Activated CD8-positive, alpha-beta memory T cell treated with anti-CD3 and anti-CD28 coated beads for 4 hours (primary cell): ENCODE measurements at places on chromosomes 5 and 9.

GRCh38 chr9:121508415-121508814, 8.8 kb upstream of the GGTA1 start:
- DNase-seq = no peak

- no peak for DNase-seq
Measured at GRCh38 chr9:70462300-70462699, 47.8 kb upstream of the KLF9 start.

DNA sequence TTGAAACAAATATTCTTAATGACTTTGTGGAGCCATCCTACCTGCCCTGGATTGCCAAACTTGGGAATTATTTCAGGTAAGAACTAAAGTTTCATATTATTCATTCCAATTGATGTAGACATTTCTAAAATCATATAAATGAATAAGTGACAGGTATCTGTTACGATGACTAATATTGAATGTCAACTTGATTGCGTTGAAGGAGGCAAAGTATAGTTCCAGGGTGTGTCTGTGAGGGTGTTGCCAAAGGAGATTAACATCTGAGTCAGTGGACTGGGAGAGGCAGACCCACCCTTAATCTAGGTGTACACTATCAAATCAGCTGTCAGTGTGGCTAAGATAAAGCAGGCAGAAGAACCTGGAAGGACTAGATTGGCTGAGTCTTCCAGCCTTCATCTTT, 1688.4 kb upstream of the CDH9 start:
- no peak for DNase-seq

- DNase-seq = no peak
Measured at GRCh38 chr5:56981548-56982315, 29.8 kb upstream of the MIER3 start.

DNA sequence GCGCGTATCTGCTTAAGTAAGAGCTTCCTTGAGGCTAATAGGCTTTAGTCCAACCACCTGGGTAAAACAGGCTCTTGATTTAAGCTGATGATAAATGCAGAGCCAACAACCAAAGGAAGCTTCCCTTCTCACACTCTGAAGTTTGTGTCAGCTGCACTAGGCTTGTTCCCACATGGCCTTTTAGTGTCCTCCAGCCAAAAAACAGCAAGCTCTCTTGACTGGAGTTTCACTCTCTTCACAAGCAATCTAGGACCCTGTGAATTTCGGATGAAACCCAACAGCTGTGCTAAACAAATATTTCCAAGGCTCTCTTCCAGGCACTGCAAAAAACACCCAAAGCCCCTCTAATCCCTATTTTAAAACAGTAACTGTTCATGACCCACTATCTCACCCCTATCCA, 63.9 kb downstream of the SAXO1 start:
- DNase-seq = no peak

- DNase-seq = no peak
Measured at GRCh38 chr9:376115-376514, 161.4 kb downstream of the DOCK8 start.

DNA sequence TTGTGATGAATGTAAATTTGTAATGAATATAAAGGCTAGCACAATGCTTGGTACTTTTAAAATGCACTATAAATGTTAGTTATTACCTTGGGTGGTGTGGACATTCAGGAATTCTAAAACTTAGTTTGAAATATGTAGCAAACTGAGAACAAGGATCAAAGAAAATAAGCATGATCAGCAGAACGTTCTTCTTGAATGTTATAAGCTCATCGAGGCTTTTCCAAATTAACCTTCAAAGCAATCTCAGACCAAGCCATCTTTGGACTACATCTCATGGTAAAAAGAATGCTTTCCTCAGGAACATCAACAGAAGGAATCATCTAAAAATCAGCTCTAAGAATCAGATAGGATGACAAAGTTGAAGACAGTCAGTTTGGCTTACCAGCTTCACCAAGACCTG, 146.3 kb downstream of the SLIT3 start:
- DNase-seq = no peak

- no peak for DNase-seq
Measured at GRCh38 chr9:127142931-127143464, 20.6 kb upstream of the ANGPTL2 start.

GRCh38 chr9:18717759-18718158, 243.8 kb downstream of the ADAMTSL1 start:
- DNase-seq = no peak

DNA sequence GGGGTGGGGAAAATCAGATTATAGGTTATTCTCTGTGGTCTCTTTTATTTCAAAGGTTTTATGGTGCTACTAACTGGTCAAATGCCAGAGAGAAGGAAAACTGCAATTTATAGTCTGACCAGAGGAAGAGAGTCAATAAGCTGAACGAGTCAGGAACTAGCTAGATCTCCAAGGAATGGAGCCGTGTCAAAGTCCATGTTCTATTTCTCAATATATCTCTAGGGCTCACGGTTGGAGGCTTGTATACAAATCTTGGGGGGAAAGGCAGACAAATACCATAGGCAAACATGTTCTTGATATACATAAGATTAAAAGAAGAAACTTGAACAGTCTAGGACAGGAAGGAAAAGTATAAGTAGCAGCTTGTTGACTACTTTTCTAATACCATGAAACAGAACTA, 627.1 kb downstream of the PDE4D start:
- DNase-seq = no peak

GRCh38 chr5:123876276-123876790, 364.4 kb downstream of the CSNK1G3 start:
- no peak for DNase-seq

GRCh38 chr9:13274886-13275641, 4.4 kb downstream of the MPDZ start:
- no peak for DNase-seq

DNA sequence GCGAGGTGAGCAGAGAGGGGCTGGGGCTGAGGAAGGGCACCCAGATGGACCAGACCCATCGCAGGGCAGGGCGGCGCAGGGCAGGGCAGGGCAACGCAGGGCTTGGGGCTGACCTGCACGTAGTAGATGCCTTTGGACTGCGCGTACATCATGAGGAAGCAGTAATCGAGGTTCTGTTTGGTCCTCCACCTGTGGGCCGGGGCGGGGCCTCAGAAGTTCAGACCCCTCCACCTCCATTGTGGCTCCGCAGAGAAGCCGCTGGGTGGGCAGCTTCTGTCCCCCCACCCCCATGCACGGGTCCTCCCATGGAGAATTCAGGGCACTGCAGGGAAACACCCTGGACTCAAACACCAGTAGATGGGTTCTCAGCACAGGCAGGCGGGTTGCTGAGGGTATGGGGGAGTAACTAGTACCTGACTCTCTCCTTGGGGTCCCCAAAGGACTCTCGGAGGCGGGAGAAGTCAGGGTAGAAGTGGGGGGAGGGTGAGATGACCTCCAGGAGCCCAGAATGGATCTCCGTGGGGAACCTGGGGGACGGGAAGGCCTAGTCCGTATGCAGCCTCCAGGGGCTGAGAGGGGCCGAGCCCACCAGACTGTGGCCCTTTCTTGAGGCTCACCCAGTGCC, 6.4 kb downstream of the LTC4S start:
- no peak for DNase-seq

DNA sequence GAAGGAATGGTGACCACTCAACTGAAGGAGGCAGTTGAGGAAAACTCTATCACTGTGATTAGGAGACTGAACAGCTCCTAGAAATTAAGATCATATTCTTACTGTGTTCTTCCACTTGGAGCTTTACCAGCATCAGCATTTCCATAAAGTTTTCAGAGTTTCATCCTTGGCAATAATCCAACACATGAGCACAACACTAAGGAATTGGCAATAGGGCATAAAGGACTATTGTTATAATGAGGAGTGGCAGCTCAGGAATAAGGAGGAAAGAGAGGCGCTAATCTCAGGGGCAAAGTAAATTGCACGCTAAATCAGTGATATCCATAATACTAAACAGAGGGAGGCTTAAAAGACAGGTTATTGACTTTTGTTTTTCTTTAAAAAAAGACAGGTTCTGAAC, 338.9 kb downstream of the EFNA5 start:
- DNase-seq = no peak

- DNase-seq = no peak
Measured at GRCh38 chr5:125868036-125868435, 555.2 kb upstream of the GRAMD2B start.

DNA sequence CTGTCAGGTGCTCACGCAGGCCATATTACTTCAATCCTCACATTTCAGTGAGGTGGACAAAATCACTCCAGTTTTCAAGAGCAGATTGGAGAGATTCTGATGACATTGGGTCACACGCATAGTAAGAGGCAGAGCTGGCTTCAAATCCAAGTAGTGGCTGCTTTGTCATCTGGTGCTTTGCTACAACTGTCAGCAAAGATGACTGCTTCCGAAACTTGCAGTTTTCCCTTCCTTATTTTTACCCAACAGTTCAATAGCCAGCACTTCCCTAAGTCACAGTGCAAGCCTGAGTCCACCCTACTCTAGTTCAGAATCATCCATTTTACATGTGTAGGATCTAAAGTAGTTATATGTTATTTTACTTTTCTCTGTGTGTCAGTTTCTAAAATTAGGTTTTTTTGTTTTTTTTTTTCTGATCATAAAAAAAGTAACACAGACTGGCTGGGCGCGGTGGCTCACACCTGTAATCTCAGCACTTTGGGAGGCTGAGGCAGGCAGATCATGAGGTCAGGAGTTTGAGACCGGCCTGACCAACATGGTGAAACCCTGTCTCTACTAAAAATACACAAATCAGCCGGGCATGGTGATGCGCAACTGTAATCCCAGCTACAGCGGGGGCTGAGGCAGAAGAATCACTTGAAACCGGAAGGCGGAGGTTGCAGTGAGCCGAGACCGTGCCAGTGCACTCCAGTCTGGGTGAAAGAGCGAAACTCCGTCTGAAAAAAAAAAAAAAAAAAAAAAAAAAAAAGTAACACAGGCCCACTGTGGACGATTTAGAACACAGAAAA, 49.6 kb downstream of the ANKDD1B start:
- no peak for DNase-seq

DNA sequence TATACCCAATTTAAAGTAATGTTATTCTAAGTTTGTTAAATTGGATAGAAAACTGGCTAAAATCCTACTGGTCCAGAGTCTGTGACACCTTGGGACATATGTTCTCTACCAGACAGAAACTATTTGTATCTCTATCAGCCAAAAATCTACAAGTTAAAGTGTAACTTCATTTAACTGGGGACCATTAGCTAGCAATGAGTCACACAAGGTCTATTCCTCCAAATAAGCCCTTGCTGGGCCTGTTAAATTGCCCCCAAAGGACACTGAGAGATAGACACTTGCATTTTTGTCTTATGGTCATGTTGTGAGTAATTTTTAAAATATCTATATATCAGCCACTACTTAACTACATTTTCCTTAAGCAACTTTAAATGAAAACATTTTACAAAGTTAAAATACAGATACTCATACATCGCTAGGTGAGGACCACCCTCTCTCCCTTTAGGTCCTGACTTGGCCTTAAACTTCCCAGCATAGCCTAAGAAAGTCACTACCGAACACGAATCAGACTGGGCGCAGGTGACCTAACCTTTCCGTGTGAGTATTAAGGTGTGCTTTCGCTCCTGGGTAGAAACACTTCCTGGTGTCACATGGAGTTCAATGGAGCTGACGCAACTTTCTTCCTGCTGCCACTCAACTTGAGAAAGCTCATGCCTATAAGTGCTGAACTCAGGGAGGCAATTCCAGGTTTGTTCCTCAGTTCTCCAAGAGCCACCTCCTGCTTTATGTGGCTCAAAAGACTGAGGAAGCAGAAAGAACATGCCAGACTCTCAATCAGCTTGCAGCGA, 249.1 kb downstream of the DIRAS2 start:
- DNase-seq = no peak

- no peak for DNase-seq
Measured at GRCh38 chr5:24094081-24094679, 550.6 kb downstream of the CDH10 start.

DNA sequence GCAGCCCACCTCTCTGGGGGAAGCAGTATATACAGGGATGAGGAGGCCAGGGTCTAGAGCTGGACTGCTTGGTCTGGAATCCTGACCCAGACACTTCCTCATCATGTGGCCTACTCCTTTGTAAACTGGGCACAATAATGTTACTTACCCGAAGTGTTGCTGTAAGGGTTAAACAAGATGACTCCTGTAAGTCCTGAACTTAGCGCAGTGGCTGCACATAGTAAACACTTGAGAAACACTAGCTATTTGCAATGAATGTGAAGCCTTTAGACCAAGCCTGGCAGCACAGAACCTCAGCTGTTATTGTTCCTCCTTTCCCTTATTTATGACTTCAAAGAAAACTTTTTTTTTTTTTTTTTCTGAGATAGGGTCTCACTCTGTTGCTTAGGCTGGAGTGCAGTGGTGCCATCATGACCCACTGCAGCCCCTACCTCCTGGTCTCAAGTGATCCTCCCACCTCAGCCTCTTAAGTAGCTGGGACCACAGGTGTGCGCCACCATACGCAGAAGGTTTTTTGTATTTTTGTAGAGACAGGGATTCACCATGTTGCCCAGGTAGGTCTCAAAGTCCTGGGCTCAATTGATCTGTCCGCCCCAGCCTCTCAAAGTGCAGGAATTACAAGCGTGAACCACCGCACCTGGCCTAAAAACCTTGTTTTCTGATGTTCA, 96.2 kb upstream of the IL6ST start:
- no peak for DNase-seq

DNA sequence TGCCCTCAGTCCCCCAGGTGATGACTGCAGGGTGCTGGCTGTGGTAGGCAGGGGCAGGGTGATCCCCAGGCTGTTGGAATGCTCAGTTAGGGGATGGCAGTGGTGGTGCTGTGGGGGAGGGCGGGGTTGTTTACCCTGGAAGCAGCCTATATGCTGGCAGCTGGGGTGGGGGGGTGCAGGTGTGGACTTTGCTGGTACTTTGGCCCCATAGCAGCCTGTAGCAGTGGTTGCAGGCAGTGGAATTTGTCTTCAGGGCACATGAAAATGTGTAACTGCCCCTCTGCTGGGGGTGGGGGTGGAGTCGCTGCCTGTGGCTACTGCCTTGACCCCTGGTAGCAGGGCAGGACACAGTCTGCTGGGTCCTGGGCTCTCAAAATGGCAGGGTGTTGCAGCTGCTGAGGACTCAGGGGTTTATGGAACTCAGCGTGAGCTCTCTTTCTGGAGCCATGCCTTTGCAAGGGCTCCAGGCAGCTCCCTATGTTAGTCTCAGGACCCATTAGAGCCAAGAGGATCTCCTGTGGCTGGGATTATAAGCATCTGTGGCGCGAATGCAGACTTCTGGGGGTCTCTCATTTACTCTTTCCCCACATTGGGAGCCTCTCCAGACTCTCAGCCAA, 65.0 kb downstream of the RMI1 start:
- no peak for DNase-seq

- no peak for DNase-seq
Measured at GRCh38 chr5:59583810-59584562, 309.5 kb downstream of the PDE4D start.
